ENCODE measurements at places on chromosomes 12 and 14. TPM values are rescaled to one million over a fixed set of nuclear protein-coding genes. Genes with fewer than 3 reads are reported as not detected.

GRCh38 chr12:105357162-105357691, 26.7 kb downstream of the C12orf75 start:
- DNase-seq: no peak

DNA sequence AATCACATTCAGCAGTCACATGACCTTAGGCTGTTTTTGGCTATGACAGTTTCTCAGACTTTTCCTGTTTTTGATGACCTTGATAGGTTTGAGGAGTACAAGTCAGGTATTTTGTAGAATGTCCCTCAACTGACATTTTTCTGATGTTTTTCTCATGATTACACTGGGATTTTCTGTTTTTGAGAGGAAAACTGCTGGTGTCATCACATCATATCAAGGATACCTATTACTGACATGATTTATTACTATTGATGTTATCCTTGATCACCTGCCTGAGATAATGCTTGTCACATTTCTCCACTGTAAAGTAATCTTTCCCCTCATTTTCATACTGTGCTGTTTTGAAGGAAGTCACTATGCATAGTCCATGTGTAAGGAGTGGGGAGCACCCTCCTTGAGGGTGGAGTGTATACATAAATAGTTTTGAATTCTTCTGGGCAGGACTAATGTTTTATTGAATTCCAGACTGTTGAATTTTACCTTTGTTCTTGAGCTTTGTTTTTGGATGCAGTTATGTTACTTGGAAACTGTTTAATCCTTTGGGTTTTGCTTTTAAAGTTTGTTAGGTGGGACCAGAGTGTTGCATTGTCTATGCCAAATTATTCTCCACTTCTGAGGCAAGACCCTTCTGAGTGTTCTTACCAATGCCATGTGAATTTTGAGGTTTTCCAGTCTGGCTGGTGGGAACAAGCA, 444.5 kb upstream of the FAR2 start:
- DNase-seq: no peak

DNA sequence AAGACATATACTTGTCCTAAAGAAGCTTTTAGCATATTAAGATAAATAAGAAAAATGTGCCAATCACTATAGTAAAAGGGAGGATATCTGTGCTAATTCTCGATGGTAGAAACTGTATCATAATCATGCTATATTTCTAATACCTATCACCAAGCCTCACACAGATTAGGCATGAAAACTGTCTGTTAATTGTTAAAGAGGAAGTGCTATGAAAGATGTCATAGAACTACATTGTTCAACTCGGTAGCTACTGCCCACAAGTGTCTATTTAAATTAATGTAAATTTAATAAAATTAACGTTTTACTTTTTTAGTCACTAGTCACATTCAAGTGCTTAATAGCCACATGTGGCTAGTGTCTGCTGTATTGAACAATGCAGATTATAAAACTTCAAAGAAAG, 77.5 kb upstream of the KICS2 start:
- no peak for DNase-seq

GRCh38 chr12:122533856-122534255, 6.8 kb downstream of the KNTC1 start:
- no peak for DNase-seq

- no peak for DNase-seq
These were observed 13.1 kb downstream of the NKX2-1 start for GRCh38 chr14:36506732-36507614.

DNA sequence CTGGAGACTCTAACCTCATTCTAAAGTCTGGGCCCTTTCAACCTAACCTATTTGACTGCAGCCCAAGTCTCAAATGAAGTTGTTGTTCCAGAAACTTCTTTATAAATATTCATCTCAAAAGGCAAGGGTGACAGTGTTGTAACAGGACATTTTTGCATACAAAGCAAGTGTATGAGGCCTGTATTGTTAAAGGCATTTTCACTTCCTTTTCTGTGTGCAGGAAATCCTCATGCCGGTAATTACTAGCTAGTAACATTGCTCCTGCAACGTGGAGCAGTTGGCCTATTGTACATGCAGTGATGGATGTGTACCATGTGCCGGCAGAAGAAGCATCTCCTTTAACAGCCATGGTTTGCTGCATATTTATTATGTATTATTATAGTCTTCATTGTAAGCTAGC, 156.5 kb upstream of the RMST start:
- DNase-seq: peak; percentile 46

GRCh38 chr14:49946320-49947141, 53.6 kb downstream of the ARF6 start:
- DNase-seq: peak; percentile 84

- peak; percentile 93 for DNase-seq
These were observed 28.6 kb downstream of the TMEM30B start for GRCh38 chr14:61252369-61253063.

- DNase-seq: no peak
These were observed 139.7 kb upstream of the TBX3 start for GRCh38 chr12:114823724-114824123.

DNA sequence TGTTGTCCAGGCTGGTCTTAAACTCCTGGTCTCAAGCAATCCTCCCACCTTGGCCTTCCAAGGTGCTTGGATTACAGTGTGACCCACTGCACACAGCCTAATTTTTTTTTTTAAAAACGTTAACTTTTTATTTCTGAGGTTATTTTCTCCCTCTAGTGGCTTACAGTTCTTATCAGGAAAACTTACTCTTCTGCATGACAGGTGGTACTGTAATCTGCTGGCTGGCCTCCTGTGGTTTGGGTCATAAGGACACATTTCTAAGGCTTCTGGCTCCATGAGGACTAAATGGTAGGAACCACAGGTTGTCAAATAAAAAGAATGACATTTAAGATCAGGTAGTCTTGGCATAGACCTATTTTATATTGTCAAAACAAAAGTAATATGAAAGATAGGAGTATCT, 7.7 kb upstream of the NCKAP1L start:
- no peak for DNase-seq

DNA sequence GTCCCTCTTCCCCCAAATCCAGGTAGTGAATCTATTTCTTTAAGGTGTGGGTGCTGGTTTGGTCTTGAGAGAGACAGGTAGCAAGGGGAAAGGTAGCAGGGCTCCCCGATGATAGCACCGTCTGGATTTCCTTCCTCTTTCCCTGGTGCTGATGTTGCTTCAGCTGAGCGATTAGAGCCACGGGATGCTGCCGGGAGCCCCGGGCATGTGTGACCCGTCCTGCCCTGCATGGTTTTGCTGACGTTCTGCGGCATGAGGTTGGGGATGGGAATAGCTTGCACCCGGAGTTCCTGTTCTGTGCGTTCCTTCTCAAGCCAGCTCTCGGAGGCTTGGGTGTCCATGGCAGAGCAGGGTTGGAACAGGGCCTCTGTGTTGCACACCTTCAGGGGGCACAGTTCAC, 107.3 kb downstream of the TSPAN9 start:
- no peak for DNase-seq

GRCh38 chr12:120121766-120122293, 5.3 kb upstream of the RAB35 start:
- DNase-seq: no peak

- DNase-seq: no peak
These were observed 73.9 kb downstream of the RPS6KA5 start for GRCh38 chr14:90986510-90986909.

GRCh38 chr14:86022031-86022629, 492.2 kb downstream of the FLRT2 start:
- no peak for DNase-seq

- DNase-seq: no peak
These were observed 12.9 kb downstream of the RIOX1 start for GRCh38 chr14:73503648-73504047.

DNA sequence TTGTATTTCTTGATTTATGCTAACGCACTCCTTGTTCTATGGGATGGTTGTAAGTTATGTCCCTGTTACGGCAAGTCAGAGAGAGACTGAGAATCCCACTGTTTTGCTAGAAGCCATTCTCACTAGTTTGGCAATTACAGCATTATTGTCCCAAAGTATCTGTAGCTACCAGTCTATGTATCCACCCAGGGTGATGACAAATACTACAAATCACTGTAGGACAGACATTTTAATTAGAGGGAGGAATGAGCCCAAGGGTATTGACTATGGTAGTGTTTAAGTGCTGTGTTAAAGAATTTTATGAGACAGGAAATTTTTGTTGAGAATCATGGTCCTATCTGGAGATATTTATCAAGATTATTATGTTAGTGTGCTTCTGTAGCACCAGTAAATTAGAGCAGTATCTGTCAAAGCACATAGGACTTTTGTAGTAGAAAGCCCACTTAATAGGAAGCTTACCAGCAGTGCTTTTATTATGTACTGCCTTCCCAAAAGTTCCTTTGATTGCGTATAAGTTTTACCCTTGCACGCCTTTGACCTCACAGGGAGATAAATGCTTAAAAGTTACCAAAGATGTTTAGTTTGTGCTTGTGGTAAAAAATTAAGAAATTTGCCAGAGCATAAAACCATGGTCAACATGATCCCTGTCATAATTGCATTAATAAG, 10.7 kb downstream of the PRKCH start:
- DNase-seq: no peak

GRCh38 chr14:20971705-20972021, 16.4 kb downstream of the RNASE2 start:
- no peak for DNase-seq

- DNase-seq: peak; percentile 85
These were observed 3.2 kb upstream of the FICD start for GRCh38 chr12:108511633-108512540.

- no peak for DNase-seq
These were observed 194.3 kb downstream of the CAPZA3 start for GRCh38 chr12:18932211-18932610.

- no peak for DNase-seq
These were observed 72.6 kb downstream of the SUSD6 start for GRCh38 chr14:69683971-69684370.

GRCh38 chr12:94285943-94286582, 137.7 kb downstream of the PLXNC1 start:
- no peak for DNase-seq

FAR2 gene
- 61.9 TPM for total RNA-seq

BBOF1 gene
- total RNA-seq: 1.3 TPM

CATSPERB gene
- 0.68 TPM for total RNA-seq

GARIN6 gene
- not detected for total RNA-seq

CCDC175 gene
- not detected for total RNA-seq

SLC35F4 gene
- total RNA-seq: not detected

DCAF4 gene
- 9.0 TPM for total RNA-seq

IFNG-AS1 gene
- total RNA-seq: not detected

GLTP gene
- total RNA-seq: 60.4 TPM

CEBPE gene
- total RNA-seq: not detected

DPY19L2 gene
- total RNA-seq: 2.4 TPM

PDZRN4 gene
- total RNA-seq: not detected

OLR1 gene
- total RNA-seq: not detected

SLC7A7 gene
- 8.3 TPM for total RNA-seq
